ENCODE measurements at places on chromosomes 4 and X.
A peak's percentile ranks its signal among the peaks of the same experiment; 100 is the strongest.

GRCh38 chr4:151611960-151612359, 148.8 kb downstream of the GATB start:
- no peak for DNase-seq

DNA sequence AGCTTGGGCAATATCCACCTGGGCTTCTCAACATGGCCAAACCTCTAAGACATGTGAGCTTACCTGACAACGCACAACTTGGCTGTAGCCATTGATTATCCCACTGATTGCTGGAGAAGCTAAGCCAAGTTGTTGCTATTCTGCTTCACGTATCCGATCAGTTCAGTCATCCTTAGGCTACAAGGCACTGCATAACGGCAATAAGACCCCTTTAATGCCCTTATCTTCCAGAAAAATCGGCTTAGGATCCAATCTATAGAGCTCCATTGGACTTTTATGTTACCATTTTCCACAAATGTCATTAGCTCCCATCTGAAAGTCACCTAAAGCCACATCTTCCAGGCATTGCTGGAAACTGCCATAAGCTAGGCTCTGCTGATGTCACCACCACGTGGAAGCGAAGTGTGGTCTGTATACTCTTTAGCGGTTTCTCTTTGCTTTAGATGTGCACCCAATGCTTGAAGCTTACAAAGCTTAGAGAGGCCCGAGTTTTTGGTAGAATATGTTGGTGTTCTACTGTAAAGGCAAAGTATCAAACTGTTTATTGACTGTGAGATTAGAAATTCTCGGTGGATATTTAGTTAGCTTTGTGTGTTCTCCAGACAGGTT, 163.1 kb downstream of the CPE start:
- DNase-seq = no peak

DNA sequence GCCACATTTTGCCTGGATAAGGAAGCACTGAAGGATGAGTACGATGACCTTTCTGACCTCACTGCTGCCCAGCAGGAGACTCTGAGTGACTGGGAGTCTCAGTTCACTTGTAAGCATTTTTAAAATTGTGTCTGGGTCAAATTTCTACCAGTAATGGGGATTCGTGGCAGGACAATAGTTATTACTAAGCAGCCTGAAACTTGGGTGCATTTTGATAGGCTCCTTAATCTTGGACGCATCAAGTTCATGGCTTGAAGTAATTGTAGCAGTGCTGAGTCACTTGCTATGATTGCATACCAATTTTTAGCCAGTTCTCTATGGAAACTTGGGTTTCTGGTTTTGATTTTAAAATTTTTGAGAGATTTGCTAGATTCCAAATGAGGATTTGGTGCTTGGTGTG, 4.3 kb downstream of the PGRMC1 start:
- DNase-seq = no peak

GRCh38 chr4:123168812-123169211, 227.8 kb upstream of the SPRY1 start:
- DNase-seq = no peak

- DNase-seq = peak; percentile 66
Measured at GRCh38 chr4:54819034-54819433, 161.3 kb downstream of the KIT start.

DNA sequence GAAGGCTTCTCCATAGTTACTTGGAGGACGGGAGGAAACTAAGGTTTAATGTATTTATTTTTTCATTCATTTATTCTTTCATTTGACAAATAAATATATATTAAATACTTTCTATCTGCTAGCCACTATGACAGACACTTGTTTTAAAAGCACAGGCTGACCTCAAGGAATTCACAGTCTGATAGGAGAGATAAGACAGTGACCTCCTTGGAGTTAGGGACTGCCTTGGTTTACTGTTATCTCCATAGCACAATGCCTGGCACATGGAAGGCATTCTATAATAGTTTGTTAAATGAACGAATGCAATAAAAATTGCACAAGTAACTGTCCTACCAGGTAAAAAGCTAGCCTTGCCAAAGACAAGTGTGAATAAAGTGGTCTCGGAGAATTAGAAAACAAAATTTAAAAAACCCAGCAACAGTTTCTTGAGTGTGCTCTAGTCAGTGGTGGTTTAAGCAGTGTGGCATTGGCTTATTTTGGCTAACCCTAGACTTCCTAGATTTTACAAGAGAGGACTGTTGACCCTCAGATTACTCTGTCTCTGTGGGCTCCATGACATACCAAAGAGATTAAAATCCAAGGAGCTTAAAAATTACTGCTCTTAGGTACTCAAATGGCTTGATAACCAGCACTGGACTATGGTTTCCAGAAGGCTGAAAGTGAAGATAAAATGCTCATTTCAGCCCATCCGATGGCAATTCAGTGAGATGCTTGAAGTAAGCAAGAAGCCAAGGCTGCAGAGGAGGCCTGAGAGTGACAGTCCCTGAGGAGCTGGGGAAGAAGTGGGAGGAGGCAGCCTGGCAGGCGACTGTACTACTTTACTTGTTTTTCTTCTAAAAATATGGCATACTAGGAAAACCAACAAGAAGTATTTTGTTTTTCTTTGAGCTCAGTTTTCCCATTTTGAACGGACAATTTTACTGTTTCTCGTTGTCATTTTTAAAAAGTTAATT, 9.6 kb downstream of the AFP start:
- DNase-seq = no peak

DNA sequence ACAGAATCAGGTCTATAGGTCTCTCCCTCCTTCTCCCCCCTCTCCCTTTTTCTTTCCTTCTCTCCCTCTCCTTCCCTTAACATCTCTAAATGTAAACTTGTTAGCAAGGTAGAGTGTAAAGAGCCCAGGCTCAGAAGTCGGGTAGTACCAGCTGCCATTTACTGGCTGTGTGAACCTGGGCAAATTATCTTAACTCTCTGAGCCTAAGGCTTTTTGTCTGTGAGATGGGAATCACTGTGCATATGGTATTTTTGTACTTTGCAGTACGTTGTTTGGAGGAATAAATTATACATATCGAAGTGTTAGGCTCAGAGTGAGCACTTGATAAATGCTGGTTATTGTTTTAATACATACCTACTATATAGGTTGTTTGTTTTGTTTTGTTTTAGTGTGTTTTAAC, 154.0 kb downstream of the RBMX2 start:
- no peak for DNase-seq

DNA sequence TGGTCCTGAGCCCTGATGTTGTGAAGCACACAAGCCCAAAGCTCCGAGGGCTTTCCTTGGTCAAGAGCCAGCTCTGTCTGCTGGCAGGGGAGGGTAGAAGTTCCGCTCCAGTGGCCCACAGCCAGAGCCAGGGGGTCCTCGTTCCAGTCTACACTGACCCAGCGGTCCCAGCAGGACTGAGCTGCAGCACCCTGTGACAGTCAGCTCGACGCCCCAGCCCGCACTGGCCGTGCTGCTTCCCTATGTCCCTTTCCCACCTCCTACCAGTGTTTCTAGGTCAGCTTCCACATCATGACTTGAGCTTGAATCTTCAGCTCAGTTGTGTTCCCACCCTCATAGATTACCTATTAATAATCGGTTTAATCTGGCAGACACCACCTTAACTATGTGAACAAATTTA, 22.5 kb upstream of the DCTD start:
- DNase-seq = no peak

GRCh38 chr4:185082561-185082960, 60.5 kb upstream of the SLC25A4 start:
- DNase-seq = no peak

DNA sequence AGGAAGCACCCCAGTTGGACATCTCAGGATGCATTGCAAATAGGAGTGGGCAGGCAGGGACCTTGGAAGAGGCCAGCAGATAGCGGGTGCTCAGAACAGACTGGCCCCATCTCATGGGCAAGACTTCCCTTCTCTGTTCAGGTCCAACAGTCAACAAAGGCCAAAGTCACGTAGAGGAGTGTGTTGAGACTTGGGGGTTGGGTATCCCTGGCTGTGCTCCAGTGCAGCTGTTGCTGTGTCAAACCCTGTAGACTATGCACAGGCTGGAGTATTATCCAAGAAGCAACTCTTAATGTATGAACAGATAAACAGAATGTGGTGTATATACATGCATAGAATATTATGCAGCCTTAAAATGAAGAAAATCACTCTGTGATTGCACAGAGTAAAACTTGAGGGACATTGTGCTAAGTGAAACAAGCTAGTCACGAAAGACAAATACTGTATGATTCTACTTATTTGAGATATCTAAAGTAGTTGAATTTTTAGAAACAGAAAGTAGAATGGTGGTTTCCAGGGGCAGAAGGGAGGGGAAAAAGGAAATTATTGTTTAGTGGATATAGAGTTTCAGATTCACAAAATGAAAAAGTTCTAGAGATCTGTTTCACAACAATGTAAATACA, 192.1 kb upstream of the LCORL start:
- DNase-seq = no peak

DNA sequence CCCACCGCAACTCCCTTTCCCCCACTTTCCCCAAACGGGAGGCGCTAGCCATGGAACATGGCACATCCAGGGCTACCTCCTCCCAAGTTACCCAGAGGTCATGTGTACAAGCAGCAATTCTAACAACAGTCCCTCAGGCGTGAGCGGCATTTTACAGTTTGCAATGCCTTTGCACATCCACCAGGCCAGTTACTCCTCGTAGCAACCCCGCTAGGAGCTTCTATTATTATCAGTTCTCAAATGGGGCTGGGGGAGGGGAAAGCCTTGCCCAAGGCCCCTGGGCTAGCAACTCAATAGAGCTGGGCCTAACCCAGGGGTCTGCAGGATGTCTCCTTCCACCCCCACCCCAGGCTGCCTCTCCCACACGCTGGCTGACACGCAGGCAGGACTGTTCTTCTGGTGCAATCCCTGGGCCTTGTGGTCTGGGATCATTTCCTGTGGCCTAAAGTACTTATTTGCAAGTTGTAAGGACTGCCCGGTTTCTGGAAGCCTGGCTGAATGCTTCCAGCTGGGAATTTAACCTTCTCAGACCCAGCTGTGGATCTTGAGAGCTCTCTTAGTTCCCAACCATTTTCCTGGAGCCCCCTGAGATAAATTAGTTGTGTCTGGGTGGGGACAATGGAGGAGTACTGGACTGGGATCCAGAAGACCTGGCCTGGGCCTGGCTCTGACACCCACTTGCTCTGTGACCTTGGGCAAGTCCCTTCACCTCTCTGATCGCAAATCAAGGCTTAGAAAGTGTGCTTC, 27.7 kb downstream of the PJA1 start:
- DNase-seq = no peak

- DNase-seq = no peak
Measured at GRCh38 chrX:139063364-139063763, 351.8 kb upstream of the FGF13 start.

- DNase-seq = no peak
Measured at GRCh38 chr4:52935317-52935716, 73.2 kb downstream of the RASL11B start.

- no peak for DNase-seq
Measured at GRCh38 chr4:33722800-33723516, 2521.4 kb downstream of the ARAP2 start.

- no peak for DNase-seq
Measured at GRCh38 chr4:26751838-26752237, 108.8 kb upstream of the STIM2 start.

DNA sequence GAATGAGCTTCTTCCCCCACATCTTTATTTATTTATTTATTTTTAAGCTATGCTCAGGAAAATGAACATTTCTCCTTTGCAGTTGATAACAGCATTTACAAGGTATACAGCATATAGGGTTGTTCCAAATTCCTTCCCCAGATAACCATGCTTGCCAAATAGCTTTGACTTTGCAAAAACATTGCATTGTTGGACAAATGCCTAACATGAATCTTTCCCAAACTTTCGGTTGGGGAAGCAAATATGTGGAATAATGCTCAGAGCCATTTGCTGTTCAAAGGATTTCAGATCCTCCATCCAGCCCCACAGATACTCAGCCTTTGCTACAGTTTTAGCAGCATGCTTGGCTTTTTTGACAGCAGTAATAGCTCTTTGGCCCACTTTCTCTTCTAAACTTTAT, 127.2 kb upstream of the AGA start:
- DNase-seq = no peak

DNA sequence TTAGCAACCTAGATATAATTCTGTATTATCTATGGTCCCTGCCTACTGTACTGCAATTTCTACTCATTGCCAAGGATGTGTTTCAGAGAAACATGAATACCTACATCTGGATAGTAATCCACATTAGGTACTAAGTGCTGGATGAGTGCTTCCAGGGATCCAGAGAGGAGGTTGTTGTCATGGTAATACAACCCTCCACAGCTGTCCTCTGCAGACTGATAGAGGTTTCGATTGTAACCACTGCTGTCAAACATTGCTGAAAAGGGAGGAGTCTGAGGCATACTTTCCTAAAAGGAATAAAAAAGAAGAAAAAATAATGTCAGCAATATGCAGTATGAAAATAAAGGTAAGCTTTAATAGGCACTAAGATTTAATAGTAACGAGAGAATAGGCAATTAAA, 12.5 kb downstream of the RASGEF1B start:
- DNase-seq = no peak

GRCh38 chr4:144465546-144465945, 180.4 kb upstream of the HHIP start:
- DNase-seq = no peak

- DNase-seq = no peak
Measured at GRCh38 chrX:2666491-2666890, 24.6 kb upstream of the CD99 start.

- DNase-seq = no peak
Measured at GRCh38 chrX:12301288-12301687, 163.0 kb downstream of the FRMPD4 start.

DNA sequence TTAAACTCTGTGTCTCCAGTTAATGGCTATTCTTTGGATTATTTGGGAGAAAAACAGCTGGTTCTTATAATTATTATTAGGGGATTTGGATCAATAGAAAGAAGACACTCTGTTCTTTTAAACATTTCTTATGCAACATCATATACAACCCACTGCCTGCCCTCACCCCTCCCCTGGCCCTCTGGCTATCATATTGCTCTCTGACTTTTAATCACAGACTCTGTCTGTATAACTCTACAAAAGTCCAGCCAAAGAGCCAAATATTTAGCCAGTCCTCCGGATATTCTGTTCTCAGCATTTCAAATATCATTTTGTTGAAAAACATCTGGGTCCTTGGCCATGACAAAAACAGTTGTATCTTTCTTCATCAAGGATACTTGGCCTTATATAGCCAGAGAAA, 19.0 kb upstream of the PACRGL start:
- no peak for DNase-seq

GRCh38 chrX:104255465-104255864, 732 bp upstream of the ESX1 start:
- no peak for DNase-seq

DNA sequence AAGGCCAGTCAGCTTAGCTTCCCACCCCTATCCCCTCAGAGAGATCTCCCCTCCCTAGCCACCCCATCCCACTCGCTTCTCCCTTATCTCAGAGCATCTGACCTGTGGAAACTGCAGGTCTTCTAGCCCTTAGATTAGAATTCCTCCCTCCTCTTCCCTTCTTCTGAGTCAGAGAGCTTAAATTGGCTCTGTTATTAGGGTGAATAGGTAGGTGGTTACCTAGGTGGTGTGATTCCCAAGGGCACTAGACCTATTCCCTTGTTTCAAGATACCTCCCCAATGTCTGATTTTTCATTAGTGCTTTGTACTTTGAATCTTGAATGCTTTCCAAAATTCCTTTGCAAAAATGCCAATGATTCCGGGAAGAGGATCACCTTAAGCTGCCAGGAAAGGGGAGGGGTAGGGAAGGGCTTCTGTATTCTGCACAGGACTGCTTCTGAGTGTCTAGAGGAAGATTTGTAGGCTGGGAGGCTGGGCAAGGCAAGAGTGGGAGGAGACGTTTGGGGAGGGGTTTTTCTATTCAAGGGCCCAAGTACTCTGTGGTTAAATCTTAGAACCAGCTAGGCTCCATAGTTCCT, 24.5 kb upstream of the MSN start:
- DNase-seq = no peak

GRCh38 chr4:41069838-41070237, 144.5 kb downstream of the APBB2 start:
- no peak for DNase-seq
